ENCODE measurements at places on chromosomes 2 and 18.

DNA sequence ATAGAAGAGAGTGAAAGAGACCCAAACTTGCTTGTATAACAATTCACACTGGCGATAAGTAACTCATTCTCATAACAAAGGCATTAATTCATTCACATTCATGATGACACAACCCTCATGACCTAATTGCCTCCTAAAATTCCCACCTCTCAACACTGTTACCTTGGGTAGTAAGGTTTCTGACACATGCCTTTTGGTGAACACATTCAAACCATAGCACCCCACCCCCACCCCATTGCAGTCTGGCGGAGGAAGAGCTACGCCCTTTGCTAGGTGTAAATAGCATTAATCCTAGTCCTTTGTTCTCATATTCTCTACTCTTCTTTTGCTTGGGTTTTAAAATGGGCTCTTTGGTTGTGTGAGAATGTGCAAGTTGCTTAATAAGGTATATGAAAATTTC lies 361.5 kb downstream of the DSEL start:
- no peaks in the 10 kb centered on the region for H3K4me1 ChIP-seq
- DNase-seq, result no peak
- no peak overlapping the region for H3K27ac ChIP-seq

- H3K27me3 ChIP-seq, result no peaks in the 10 kb centered on the region
- no peaks in the 10 kb centered on the region for H3K36me3 ChIP-seq
- H3K4me1 ChIP-seq, result peaks cover 18% of the 10 kb centered on the region
- H3K4me3 ChIP-seq, result peak overlapping the region; percentile 77
- peak overlapping the region; percentile 95 for H3K27ac ChIP-seq
Observed at GRCh38 chr2:20223407-20224163, 1.3 kb downstream of the SDC1 start.

- H3K36me3 ChIP-seq, result no peaks in the 10 kb centered on the region
- no peak overlapping the region for H3K4me3 ChIP-seq
- peaks cover 4% of the 10 kb centered on the region for H3K4me1 ChIP-seq
- H3K27me3 ChIP-seq, result no peaks in the 10 kb centered on the region
- DNase-seq, result no peak
Observed at GRCh38 chr2:231526341-231527090, 3.7 kb downstream of the NMUR1 start.

GRCh38 chr2:220147161-220148038 lies 520.0 kb downstream of the SLC4A3 start:
- H3K4me3 ChIP-seq, result no peak overlapping the region
- H3K27me3 ChIP-seq, result no peaks in the 10 kb centered on the region
- no peak for DNase-seq
- H3K4me1 ChIP-seq, result no peaks in the 10 kb centered on the region
- H3K27ac ChIP-seq, result no peak overlapping the region
- no peaks in the 10 kb centered on the region for H3K36me3 ChIP-seq

Measured in breast epithelium (tissue), 4 donors.